ENCODE measurements at places on chromosomes 1 and 21.
A peak's percentile ranks its signal among the peaks of the same experiment; 100 is the strongest.

- DNase-seq = no peak
These were observed 77.9 kb upstream of the LRRC53 start for GRCh38 chr1:74590288-74590687.

DNA sequence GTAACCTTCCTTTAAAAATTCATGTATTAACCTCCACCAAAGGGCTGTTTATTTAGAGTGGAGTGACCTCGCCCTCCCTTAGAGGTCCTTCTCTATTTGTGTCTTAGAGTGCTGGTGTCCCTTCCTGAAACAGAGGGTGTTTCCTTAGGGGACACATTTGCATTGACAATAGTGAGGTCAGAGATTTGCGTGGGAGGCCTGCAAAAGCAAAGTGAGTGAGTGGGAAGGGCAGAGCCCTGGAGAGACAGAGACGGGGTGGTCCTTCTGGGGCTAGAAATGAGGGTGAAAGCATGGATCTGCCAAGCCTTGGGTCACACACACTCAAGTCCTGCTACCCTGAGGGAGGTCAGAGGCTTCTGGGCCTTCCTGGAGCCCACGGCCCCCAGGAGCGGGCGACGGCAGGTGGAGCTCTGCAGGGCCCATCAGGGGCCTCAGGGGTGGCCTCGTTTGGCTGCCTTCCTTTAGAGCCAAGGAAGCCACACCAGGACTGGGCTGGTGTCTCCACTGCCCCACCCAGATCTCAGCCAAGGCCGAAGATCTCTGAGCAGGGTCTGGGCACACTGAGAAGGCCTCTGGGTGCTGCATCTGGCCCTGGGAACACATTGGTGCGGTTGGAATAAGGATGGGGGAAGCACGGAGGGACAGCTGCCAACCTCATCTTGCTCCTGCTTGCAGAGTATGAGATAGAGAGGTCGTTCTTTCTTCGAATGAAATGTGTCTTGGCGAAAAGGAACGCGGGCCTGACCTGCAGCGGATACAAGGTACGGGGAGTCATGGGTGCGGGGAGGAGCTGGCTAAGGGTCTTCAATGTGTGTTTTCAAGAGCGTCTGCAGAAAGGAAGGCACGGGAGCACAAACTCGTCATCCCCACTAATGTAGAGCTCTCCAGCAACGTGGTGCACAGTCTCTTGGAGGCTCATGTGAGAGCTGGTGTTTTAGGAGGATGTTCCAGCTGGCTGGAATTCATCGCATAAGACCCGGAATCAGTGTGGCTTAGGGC is 23.8 kb downstream of the SIM2 start:
- DNase-seq = no peak

DNA sequence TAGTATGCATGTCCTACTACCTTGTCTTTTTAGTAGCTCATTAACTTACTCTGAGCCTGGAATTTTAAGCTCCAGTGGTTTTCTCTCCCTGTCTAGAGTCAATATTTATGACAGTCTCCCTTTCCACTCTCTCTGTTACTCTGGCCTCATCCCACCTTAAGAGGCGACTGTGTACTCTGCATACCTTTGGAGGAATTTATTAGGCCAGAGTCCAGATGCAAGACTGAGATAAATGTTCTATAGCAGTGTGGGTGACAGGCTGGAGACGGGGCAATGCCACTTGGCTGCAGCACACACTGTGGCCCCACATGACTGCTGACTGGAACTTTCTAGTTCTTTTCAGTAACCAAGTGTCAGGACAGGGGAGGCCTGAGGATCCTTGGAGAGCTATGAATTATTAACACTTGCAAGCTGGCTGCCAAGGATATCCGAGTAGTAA is 4.1 kb upstream of the PDZK1 start:
- DNase-seq = no peak

GRCh38 chr1:20223106-20223505 is 36.8 kb upstream of the PLA2G2C start:
- no peak for DNase-seq

- no peak for DNase-seq
These were observed 27.2 kb downstream of the DYRK1A start for GRCh38 chr21:37393786-37394185.

- no peak for DNase-seq
These were observed 9.4 kb downstream of the OVAAL start for GRCh38 chr1:180568184-180568583.

DNA sequence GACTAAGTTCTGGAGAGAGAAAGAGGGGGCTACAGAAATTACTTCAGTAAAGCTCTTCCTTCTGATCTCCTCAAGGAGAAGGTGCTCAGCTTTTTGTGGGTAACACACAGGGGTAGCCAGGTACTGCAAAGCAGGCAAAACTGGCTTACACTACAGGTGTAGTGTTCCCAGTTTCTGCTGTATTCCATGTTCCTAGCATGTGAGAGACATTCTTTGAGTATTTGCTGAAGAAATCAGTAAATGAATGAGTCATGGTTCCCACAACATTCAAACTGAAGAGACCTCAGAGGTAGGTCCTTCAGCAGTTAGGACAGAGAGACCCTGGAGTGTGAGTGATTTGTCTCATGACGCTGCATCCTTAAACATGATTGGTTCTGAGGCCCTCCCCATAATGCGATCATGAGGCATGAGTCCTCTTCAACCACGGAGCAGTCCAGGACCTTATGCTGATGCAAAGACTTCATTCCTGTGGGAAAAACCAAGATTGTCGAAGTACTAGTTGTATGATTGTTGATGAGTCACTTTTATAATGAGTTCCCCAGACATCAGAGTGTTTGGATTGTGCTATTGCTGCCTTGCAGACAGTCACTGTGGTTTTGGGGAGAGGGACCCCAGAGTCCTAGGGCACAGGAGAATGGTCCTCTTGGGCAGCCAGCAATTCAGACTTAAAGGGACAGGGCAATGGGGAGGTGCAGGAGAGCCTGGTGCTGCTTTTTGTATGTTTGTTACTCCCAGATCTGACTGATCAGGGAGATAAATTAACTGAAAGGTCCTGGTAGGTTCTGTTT is 2.7 kb upstream of the OR10J4 start:
- no peak for DNase-seq

- no peak for DNase-seq
These were observed 6.8 kb upstream of the SLAMF9 start for GRCh38 chr1:159960721-159961381.

GRCh38 chr1:76408303-76408702 is 333.8 kb downstream of the ST6GALNAC3 start:
- no peak for DNase-seq

- DNase-seq = no peak
These were observed 7.1 kb downstream of the KIF17 start for GRCh38 chr1:20710469-20711284.

- no peak for DNase-seq
These were observed 32.6 kb downstream of the HSD3B1 start for GRCh38 chr1:119539636-119540035.

DNA sequence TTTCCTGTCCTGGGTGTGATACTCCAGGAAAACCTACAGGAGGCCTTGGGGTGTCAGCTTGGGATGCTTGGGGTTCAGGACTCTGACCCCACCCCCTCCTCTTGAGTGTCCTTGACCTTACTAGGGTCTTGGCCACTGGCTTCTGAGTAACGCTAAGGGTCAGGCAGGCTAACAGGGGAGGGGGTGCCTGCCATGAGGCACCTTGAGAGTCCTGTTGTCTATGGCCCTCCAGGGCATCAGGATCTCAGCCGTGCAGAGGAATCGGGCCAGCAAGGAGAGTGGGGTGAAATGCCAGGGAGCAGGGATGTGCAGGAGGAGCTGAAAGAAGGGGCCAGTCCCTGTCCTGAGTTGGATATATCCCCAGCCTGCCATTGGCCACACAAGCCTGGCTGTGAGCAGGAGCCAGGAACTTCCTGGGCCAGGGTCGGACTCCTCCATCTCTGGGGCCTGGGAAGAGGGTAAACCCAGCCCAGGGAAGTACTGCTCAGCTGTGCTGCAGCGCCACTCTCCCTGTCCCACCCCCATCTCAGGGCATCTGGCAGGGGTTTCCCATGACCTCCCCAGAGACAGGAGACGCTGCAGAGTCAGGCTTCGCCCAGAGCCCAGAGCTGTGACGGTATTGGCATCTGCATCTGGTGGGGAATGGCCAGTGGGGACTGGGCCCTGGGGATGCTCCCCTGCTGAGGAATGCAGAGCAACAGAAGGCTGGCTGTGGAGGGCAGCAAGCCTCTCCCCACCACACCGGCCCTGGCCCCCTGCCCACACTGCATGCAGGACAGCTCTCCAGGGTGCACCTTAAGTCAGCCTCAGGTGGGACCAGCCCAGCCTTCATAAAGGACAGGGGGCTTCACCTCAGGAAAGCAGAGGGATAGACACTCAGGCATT is 6.3 kb downstream of the KIF21B start:
- DNase-seq = no peak

DNA sequence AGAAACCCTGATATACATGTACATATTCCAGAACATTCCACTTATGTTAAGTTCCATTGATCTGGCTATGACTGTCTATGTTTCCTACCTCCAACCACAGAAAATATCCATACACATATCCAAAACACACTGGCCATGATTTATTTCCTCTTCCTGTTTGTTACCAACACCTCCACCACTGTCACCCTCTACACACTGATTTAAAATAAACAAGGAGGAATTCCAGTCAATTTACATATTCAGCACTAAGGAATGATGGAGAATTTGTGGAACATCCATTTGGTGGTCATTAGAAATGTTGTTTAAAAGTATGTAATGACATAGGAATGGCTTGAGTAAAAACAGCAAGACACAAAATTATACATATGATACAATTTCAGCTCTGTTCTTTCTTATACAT is 5.5 kb upstream of the STX6 start:
- DNase-seq = no peak

GRCh38 chr1:8941906-8942305 is 3.8 kb upstream of the CA6 start:
- peak; percentile 35 for DNase-seq

- no peak for DNase-seq
These were observed 106.1 kb downstream of the SEC16B start for GRCh38 chr1:177863796-177864195.

- DNase-seq = no peak
These were observed 4.2 kb downstream of the RASSF5 start for GRCh38 chr1:206511362-206512057.

GRCh38 chr1:29282924-29283803 is 46.8 kb downstream of the PTPRU start:
- no peak for DNase-seq

DNA sequence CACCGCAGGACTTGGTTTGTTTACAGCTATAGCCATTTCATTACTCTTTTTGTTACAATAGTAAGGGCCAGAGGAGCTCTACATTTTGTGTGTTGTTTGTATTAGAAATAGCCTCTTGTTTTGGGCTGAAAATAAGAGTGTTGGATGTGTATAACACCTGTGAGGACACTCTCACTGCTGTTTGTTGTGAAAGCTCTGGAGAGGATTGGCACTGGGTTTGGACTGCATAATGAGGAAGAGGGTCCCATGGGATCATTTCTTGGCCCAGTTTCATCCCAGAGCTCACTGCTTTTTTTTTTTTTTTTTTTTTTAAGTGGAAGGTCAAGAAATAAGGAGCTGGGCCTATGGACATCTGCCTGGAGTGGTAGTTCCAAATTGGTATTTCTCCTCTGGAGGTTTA is 61.6 kb upstream of the KIAA0040 start:
- DNase-seq = no peak

DNA sequence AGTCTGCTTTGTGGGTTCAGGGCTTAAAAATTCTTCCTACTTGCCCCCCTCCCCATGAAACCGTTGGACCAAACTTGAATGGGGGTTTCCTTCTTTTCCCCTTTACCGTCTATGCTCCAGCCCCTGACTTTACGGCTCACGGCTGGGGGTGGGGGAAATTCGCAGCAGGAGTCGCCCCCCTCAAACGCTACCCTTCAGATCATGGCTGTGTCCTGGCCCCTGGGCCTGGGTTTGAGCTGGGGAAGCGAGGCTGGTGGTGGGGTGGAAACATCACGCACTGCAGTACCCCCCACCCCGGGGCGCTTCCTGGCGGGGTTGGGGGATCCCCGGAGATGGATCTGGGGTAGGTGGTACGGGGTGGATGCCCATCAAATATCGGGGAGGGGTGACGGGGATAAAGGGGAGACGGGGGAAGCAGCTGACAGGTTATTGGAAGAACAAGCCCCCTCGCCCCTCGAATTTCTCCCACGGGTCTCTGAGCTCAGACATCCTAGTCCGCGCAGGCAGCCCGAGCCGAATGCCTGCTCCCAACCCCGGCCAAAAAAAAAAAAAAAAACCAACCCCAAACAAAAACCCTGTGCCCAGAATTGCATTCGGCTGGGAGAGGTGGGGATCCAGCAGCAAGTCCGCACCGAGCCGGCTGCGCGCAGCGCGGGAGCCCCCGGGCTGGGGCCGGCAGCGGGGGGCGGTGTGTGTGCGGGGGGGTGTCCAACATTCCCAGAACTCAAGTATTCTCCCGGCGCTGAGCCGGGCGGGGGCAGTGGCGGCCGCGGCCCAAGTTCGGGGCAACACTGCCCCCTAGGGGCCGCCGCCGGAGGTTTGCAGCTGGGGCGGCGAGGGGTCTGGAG is 59.0 kb upstream of the ACOT11 start:
- peak; percentile 65 for DNase-seq

DNA sequence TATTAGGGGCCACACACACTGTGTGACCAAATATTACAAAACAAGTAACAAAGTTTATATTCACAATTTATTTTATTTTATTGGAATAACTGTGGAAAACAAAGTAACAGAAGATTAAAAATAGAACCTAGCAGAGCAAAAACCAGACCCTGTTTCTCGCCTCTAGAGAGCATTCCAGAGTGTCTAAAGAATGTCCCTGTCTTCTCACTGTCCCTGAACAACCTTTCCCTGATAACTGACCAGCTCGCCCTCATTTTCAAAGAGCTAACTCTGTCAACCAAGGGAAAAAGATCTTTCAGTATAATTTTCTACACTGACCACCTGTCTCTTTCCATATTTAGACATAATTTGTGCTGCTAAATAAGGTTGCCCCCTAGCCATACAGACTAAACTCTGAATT is 646.9 kb downstream of the USP25 start:
- no peak for DNase-seq

- no peak for DNase-seq
These were observed 6.1 kb downstream of the RNF223 start for GRCh38 chr1:1067860-1068516.

DNA sequence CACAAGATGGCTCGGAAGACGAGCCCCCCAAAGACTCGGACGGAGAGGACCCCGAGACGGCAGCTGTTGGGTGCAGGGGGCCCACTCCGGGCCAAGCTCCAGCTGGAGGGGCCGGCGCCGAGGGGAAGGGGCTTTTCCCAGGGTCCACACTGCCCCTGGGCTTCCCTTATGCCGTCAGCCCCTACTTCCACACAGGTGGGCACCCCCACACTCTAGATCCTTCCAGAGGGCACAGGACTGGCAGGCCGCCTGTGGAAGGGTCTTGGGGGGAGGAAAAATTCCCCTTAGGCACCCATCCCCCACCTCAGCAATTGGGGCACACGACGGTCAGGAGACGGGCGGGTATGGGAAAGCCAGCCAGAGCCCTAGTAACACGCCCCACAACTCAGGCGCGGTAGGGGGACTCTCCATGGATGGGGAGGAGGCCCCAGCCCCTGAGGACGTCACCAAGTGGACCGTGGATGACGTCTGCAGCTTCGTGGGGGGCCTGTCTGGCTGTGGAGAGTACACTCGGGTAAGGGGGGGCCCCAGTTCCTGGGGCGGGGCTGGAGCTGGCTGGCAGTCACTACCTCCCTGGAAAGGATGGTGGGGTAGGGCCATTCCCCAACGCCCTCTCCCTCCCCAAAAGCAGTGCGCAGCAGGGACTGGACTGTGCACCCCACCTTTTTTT is 16.1 kb downstream of the NOC2L start:
- DNase-seq = no peak

- no peak for DNase-seq
These were observed 111.4 kb upstream of the CDC42BPA start for GRCh38 chr1:227429447-227430359.

- no peak for DNase-seq
These were observed 690.7 kb downstream of the NCAM2 start for GRCh38 chr21:21688889-21689288.

GRCh38 chr1:205563927-205564441 is 59.5 kb downstream of the CDK18 start:
- DNase-seq = no peak
